ENCODE measurements at places on chromosomes 7 and 10.

GRCh38 chr7:27124096-27124901, 6.3 kb downstream of the HOXA4 start:
- no peak for DNase-seq

- DNase-seq = no peak
Observed at GRCh38 chr7:75961218-75961617, 33.2 kb downstream of the TMEM120A start.

DNA sequence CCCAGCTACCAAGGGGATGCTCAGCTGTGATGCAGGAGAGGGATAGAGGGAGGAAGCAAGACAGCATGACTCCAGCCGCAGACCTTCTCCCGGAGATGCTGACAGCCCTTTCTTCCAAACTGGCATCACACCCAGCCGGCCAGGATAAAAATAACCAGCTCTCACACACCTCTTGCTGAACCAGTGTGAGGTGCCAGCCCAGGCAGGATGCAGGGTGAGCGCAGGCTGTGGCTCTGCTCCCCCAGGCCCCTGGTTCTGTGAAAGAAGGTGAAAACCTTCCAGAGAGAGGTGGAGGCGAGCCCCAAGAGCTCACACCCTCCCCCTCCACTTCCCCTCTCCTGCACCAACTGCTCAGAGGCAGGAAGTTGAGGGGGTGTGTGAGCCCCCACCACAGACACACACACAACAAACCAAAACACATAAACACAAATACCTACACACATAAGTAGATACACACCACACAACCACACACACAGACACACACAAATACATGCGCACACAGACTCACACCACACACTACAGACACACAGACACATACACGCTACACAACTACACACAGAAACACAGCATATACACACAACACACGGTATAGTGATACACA, 4.0 kb downstream of the GPR15LG start:
- DNase-seq = no peak

GRCh38 chr7:131769241-131769640, 212.8 kb upstream of the PODXL start:
- no peak for DNase-seq

- no peak for DNase-seq
Observed at GRCh38 chr7:542713-543500, 23.3 kb upstream of the PDGFA start.

GRCh38 chr7:47185839-47186238, 396.1 kb downstream of the TNS3 start:
- no peak for DNase-seq

- DNase-seq = no peak
Observed at GRCh38 chr10:112739592-112740353, 210.3 kb upstream of the TCF7L2 start.

DNA sequence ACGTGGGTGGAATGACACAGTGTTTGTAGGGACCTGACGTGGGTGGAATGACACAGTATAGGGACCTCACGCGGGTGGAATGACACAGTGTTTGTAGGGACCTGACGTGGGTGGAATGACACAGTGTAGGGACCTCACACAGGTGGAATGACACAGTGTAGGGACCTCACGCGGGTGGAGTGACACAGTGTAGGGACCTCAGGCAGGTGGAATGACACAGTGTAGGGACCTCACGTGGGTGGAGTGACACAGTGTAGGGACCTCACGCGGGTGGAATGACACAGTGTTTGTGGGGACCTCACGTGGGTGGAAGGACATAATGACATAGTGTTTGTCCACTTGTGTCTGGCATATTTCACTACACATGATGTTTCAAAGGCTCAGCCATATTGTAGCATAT, 19.3 kb downstream of the PPP2R2D start:
- DNase-seq = no peak

DNA sequence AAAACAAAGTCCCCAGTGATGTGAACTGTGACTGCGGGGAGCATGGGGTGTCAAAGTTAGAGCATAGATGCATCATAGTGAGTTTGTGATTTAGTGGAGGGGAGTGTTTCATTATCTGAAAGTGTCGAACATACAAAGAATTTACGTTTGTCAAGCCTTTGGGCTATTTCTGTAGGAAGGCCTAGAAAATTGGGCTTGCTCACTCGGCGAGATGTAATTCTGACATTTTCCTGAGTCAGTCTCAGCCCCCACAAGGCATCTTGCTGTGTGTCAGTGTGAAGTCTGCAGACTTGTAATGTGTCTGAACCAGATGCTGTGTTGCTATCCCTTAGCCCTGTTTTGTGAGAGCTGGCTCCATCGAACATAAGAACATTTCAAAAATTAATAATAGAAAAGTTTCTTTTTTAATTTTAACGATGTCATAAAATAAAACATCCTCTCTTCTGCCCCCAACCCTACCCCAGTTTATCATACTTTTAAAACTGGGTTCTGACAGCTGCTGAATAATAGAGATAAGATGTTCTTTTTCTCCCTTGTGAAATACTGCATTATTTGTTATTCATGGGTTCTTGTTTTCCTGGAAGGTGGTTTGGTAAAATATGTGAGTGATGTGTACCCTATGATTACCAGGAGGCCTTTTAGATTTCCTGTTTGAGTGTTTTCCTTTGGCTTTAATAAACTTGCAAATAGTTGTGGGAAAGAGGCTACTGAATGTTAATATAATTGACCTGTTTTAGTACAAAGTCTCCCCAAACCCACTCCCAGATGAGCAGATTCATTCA, 207.4 kb downstream of the GPR158 start:
- no peak for DNase-seq

GRCh38 chr10:1142596-1142995, 86.4 kb downstream of the WDR37 start:
- no peak for DNase-seq

Measured in NCI-H2227 treated with DMSO at 0.1 percent for 48 hours (cell line).